ENCODE measurements at places on chromosomes 4 and X.

- DNase-seq: no peak
Observed at GRCh38 chrX:13319953-13320352, at the start of gene ATXN3L. Gene ATXN3L, minus strand, starts transcription at chrX:13320053. Its CDS starts 119 bp downstream, at chrX:13319934.

- DNase-seq: no peak
Observed at GRCh38 chr4:155134136-155134535, 74.3 kb upstream of the NPY2R start.

DNA sequence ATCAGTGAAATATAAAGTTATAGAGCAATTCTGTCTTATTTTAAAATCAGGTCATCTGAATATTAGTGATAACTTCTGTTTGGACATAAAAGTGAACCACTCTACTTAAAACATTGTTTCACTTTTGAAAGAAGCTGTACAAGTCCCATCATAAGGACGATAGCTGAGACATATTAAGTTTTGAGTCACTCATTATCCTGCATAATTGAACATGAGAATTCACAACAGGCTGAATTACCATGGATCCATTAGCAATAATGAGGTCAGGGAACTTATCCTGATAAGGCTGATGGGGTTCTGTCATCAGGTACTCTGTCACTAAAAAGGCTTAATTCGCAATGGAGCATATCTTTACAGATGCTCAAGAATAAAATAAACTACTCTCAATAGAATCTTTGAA, 80.4 kb downstream of the REELD1 start:
- no peak for DNase-seq

DNA sequence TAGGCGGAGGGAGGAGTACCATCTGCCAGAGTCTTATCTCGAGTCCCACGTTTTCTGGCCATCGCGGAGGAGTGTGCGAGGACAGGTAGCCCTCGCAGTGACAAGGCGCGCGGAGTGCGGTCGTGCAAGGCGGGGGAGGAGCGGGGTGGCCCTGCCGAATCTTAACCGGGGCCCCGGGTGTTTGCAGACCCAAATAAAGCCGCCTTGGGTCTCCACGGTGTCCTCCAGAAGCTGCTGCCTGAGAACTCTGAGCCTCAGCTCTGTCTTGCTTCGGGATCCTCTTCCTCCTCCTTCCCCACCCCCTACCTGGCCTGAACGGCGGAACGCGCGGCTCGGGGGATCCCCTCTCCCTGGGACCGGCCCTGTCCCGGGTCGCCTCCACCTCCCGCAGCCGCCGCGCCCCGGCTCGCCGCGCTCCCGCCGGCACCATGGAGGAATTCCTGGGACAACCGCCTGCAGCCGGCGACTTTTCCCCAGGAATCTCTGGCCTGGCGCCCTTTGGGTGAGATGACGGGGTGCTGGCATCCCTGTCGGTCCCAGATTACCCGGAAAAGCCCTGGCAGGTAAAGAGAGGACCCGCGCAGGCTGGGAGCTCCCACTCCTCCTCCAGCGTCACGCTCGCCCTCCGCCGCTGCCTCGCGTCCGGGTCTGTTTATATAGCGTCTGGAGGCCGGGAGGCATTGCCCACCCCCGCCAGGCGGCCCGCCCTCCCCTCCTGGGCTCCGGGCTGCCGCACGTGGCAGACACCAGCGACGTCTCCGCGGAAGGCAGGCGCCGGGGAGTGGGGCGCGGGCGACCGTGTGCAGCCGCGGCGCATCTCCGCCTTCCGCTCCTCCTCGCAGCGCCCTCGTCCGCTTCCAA, at the start of gene GALNTL6:
TSS of gene GALNTL6 (plus strand) at position 740 of the 861 bp plus-strand sequence.
- no peak for DNase-seq

DNA sequence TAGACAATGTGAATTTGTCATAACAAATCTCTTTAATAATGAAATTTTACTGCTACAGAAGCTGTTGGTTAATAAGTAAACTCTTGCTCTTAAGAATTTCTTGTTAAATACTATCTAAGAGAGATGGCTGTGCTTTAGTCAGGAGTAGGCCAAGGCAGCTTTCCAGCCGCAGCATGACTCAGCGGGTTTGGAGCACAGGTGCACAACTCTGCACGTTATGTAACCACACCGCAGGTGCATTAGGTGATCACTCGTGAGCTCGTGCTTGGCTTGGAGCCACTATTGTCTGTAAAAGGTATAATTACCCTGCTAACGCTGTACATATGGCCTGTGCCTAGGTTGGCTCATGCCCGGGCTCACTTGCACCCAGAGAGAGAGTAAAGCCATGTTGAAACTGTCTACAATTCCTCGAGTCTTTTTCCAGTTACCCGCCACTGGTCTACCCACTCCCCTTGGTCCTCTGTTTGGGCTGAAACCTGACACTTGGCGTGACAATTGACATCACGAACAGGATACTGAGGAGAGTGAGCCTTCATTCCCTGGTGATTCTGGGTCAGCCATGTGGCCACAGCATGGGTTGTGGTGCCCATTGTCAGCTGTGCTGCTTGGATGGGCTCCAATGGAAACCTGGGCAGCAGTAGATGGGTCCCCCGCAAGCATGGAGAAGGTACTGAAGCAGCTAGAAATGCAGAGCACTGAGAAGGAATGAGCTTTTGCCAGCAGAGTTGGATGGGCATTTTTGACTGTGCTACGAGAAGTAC, 18.4 kb upstream of the ANAPC4 start:
- no peak for DNase-seq

- DNase-seq: no peak
Observed at GRCh38 chr4:84651499-84651898, 68.6 kb downstream of the CDS1 start.

- DNase-seq: no peak
Observed at GRCh38 chr4:82231806-82232205, 142.0 kb downstream of the HNRNPD start.

DNA sequence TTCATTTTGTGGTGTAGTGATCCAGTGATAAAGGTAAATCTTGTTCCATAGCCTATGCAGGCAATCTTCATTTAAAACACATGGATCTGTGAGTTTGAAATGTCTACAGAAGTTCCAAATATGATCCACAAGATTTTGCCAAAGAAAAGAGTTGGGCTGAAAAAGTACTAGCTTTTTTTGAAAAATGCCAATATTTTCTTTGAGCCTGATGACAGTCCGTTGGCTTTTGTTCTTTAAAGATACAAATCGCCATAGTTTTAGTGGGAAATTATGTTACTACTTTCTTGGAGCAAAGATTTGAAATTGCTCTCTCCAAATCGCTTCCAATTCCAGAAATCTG, 71.5 kb downstream of the HPGD start:
- DNase-seq: no peak

DNA sequence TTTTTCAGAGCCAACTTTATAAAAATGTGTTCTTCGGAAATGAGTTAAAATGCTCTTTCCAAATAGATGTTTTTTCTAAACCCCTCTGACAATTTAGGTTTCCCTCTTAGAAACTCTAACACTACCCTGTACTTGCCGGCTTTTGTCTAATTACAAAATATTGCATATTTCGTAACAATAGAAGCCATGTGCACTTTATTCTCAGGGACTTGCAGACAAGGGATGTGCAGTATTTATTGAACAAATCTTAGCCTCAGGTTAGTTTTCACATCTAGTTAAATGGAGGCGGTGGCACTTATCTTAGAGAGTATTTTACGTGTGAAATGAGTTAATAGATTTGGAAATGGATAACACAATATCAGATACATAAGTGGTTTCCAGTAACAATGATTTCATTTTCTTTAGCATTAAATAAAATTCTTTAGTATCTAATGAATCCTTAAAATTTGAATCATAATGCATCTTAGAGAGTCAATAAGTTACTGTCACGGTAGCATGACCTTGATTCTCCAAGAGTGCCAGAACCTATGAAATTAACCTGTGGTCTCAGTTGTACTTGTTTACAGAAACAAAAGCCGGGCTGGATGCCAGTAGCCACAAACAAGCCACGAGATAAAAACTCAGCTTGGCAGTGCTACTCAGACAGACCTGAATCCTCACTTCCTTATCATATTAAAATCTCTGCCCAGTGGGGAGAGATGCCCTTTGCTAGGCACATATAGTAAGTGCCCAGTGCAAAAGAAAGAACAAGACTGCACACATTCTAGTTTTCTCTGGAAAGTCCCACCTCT, 772 bp upstream of the PABPC4L start:
- DNase-seq: no peak

DNA sequence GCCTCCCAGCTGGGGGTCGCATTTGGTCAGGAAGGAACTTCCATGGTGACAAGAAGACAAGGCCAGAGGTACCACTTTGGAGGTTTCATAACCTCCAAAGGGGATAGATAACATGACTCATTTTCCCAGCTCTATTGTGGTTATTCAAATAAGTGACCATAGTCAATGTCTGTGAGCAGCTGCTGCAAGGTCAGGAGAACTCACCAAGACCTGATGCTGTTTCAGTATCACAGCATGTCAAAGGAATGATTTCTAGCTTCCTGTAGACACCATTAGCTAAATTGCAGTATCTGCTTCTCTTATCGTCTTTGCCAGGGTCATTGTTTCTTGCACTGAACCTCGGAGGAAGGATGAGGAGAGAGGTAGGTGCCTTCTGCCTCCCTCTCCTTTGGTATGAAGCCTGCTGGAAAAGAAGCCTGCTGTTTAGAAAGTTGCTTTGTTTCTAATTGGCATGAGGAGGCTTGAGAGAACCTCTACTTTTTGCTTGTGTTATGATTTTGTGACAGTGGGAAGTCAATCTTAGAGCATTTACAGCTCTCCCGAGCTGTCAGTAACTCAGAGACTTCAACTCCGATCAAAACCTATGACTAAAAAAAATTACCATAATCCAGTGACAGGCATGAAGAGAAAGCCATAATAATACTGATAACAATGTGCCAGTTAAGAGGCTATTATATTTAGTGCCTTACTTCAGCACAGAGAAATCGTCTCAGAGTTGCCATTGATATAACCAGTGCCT, 38.0 kb upstream of the GATB start:
- no peak for DNase-seq

GRCh38 chr4:143089291-143089690, 95.4 kb upstream of the USP38 start:
- DNase-seq: no peak

GRCh38 chr4:76494243-76494642, 59.2 kb downstream of the SHROOM3 start:
- no peak for DNase-seq

DNA sequence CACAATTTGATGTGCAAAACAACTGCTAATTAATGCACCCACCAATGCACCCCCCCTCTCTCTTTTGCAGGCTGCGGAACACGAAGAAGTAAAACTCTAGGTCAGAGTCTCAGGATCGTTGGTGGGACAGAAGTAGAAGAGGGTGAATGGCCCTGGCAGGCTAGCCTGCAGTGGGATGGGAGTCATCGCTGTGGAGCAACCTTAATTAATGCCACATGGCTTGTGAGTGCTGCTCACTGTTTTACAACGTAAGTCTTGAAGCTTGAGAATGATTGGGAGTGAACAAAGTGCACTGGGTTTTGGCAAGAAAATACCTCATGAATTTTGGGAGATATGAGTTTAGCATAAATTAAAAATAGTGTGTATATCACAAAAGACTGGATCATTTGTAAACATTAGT, 28.9 kb downstream of the TMPRSS11E start:
- no peak for DNase-seq

DNA sequence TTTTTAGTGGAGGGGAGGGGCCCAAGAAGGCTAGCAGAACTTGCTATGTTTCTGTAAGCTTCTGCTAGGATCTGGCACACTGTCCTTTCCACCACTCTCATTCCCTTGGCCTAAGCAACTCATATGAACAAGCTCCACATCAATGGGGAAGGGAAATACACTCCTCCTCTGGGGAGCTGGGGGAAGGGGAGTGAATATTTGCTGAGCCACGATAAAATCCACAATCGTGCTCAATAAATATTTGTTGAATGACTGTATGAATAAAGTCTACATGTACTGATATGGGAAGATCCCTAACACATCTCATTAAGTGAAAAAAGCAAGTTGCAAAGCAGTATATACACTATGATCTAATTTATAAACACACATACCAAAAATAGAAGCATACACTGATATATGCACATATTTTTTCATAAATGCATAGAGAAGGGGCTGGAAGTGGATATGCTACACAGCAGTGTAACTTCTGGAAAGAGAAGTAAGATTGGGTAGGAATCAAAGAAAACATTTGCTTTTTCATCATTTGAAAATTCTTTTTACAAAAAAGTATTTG, 95.8 kb upstream of the EFHC2 start:
- no peak for DNase-seq

DNA sequence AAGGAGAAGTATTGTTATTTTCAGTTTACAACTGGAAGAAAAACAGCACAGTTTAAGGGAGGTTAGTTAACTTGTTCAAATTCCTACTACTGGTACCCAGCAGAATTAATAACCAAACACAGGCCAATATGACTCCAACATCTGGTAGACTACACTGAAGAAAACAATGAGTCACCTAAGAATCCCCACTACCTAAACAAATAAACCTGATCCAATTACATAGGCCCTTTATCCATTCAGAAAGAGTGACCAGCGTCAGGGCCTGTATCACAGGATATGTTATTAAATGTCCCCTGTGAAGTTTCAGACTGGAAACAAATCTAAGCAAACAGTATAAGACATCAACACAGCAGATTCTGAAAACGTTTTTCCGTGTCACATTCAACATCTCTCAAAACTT, 492.5 kb upstream of the INTU start:
- no peak for DNase-seq

DNA sequence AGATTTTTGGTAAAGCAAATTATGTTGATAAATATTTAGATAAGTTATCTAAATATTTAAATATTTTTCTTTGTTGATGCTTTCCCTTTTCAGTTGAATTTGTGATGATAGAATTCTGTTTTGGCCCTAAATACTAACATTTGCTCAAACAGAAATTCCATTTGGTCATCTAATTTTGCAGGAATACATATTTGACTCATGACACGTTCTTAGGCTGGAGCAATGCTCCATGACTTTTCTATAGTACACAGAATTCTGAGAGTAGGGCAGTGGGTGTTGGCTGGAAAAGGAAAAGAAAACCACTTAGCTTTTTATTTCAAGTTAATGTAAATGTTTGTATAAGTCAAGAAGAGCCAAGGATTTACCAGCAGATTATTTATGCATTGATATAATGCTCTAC, 58.6 kb upstream of the GK2 start:
- DNase-seq: no peak

DNA sequence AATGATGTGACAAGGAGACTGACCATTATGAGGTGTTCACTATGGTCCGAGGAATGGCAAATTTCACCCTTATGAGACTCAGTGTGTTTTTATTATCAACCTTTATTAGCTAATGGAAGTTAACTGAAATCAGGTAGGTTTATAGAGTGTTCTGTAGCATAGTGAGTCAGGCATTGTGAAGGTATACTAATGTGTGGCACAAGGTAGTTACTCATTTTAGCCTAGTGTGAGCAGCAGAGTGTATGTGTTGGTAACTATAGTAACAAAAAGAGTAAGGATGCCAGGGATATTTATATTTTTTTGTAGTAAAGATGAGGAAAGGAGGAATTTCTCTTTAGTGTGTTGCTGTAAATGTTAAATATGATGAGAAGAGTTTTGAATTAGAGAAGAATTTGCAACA, 12.0 kb downstream of the PDLIM5 start:
- no peak for DNase-seq

DNA sequence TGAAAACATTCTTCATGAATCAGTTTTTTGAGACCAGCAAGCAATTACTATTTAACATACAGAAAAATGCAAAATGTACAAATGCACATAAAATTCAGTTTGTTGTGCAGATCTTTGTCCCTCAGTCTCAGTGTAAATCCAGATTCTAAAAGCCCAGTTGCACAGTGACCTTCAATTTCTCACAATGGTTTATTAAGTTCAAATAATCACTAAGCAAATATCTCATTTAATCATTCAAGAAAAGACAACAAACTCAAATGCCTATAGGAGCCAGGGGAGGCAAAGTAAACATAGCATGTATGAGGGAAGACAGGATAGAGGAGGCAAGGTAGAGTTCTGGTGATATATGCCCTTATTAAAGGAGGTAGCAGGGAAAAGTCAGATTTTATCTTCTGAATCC, 82.8 kb downstream of the PPP3CA start:
- DNase-seq: no peak

GRCh38 chrX:38754818-38755718, 46.2 kb upstream of the MID1IP1 start:
- no peak for DNase-seq

All from kidney epithelial cell (primary cell).